Activated T-helper 9 cell treated with anti-CD3 and anti-CD28 coated beads, Interleukin-2, amount 50 U/mL, for 16 hours (primary cell): ENCODE measurements at places on chromosomes 12 and 14.

- DNase-seq = no peak
These were observed 9.4 kb downstream of the KRT80 start for GRCh38 chr12:52182384-52182783.

GRCh38 chr12:50198829-50199228 is 31.7 kb upstream of the CERS5 start:
- no peak for DNase-seq

DNA sequence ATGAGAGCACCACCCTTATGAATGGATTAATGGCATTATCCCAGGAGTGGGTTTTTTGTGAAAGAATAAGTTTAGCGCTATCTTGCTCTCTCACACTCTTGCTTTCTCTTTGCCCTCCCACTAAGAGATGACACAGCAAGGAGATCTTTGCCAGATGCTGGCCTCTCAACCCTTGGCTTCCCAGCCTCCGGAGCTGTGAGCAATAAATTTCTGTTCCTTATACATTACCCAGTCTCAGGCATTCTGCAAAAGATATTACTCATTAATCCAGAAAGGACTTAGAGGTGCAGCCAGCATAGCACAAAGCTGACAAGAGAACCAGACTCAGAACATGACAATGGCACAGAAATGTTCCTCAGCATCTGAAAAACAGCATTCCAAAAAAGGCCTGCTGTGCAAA is 190.6 kb downstream of the ITPR2 start:
- no peak for DNase-seq

GRCh38 chr12:92051441-92051840 is 94.2 kb downstream of the BTG1 start:
- DNase-seq = no peak

DNA sequence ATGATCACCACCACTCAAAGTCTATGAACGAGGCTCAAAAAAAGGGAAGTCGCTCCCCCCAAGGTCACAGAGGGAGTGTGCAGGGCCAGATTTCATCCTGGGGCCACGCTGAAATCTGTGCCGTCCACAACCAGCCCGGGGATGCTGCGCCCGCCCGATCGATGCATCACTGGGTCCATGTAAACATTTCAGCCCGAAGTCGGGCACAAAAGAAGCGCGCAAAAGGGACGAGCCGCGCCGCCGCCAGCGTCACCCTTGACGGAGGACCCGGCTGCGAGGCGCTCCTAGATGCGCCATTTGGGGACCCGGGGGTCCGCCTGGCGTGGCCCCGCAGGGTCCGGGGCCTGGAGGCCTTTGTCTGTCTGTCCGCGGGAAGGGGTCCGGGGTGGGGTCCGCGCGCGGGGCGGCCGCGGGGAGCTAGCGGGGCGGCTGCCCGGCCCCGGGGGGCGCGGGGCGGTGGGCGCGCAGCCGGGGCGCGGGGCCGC is 503 bp downstream of the FBXO21 start:
- DNase-seq = peak; percentile 13

- DNase-seq = no peak
These were observed 680.9 kb upstream of the TBX3 start for GRCh38 chr12:115364921-115365320.

GRCh38 chr12:51359851-51360250 is 13.4 kb upstream of the CELA1 start:
- no peak for DNase-seq

GRCh38 chr12:99388671-99389195 is 258.8 kb upstream of the GARIN6 start:
- no peak for DNase-seq

DNA sequence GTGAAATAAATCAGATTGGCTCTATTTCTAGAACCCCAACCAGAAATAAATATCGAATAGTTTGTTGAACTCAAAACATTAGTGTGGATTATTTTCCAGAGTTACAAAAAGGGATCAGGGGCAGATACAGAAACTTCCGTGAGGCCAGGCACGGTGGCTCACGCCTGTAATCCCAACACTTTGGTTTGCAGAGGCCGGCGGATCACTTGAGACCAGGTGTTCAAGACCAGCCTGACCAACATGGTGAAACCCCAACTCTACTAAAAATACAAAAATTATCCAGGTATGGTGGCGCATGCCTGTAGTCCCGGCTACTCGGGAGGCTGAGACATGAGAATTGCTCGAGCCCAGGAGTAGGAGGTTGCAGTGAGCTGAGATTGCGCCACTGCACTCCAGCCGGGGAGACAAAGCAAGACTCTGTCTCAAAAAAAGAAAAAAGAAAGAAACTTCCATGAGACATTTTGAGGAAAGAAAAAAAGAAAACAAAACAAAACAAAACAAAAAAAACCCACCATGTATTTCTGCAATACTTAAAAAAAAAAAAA is 2.1 kb downstream of the FBXO21 start:
- no peak for DNase-seq

- no peak for DNase-seq
These were observed 1.4 kb downstream of the SGPP1 start for GRCh38 chr14:63726499-63726898.

DNA sequence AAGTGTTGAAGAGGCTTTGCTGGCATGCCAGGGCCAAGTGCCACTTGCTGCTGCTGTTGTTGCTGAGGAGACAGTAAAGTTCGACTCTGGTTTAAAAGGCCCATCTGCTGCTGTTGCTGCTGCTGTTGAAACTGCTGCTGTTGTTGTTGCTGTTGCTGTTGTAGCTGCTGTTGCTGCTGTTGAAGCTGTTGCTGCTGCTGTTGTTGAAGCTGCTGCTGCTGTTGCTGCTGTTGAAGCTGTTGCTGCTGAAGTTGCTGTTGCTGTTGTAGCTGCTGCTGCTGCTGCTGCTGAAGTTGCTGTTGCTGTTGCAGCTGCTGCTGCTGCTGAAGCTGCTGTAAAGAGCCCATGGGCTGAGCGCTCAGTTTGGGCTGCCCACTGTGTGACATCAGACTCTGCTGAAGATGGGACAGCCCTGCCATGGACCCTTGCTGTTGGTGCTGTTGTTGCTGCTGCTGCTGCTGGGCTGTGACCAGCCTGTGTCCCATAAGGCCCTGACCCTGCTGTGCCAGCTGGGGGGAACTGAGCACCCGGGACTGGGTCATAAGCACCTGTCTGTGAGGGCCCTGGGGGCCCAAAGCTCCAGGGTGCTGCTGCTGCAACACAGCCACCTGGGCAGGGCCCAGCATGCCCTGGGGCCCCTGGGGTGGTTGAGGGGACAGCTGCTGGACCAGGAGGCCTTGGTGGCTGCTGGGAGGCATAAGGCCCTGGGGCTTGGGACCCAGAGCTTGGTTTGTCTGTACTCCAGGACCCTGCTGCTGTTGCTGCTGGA is 14.3 kb upstream of the PRKAG1 start:
- DNase-seq = no peak

DNA sequence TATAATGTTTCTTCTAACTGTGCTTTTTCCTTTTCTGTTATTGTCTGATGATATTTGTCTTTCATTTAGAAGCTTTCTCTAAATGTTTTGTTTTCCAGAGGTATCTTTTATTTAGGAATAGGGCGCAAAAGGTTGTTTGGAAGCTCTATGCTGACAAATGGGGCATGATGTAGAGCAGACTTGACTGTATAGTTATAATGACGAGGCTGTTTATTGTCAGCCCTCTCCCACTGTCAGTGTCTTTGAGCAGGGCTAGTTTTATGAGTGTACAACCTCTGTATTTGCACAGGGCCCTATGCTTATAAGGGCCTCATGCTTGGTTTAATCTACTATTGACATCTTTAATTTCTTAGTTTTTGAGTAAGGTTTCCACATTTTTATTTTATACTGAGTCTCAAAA is 158.9 kb downstream of the CCDC91 start:
- DNase-seq = no peak

DNA sequence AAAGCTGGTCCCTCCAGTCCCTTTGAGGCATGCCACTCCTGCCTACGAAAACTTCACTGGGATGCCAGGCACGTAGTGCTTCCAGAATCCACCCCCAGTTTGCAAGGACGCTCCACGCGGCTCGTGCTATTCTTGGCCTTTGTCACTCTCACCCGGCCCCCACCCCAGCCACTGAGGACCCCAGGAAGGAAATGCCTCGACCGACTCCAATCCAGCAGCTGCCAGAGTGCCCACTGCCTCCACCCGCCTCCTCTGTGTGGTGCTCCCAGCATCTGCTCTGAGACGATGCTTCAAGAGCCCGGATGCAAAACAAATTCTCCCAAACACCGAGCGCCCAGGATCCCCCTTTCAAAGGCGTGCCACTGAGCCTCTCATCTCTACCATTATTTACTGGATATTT is 123.9 kb downstream of the RFLNA start:
- no peak for DNase-seq

DNA sequence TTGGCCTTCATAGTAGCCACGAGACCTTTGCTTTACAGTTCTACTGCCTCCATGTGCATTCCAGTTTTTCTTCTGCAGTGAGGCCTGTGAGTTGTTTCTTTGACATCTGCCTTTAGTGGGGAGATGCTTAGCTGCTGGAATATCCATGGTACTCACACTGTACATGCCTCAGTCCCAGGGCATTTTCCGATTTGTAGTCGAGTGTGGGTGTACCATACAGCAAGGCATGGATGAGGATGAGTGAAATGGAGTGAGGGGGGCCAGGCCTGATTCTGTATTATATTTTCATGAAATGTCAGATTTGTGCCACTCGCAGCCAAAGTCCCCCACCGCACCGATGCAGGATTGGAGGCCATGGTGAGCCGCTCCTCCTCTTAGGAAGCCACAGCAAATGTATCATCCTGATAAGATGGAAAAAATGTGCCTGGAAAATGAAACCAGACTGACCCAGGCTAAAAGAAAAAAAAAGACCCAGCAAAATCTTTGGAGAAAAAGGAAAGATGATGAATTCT is 173.0 kb downstream of the ADGRD1 start:
- DNase-seq = no peak

DNA sequence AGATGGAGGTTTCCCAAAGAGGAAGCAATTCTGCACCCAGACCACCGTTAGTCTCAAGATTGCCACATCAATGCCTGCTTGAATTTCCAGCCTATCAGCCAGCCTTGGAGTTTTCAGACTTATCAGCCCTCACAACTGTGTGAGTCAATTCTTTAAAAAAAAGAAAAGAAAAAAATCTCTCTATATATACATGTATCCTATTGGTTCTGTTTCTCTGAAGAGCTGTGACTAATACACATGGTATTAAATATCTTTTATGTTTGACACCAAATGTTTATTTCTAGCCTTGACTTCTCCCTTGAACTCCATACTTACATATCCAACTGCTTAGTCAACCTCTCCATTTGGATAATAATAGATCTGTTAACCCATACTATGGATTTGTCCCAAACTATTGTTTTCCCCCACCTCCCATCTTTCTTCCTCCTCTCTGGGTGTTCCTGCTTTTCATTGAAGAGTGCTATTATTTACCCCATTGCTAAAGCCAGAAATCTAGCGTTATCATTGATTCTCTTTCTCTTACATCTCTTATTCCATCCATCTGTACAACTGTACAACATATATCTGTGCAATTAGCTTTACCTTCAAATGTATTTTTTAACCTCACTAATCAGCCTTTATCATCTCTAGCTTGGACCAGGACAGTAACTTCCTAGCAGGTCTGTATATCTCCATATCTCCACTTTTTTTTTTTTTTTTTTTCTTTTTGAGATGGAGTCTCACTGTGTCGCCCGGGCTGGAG is 22.7 kb upstream of the EID3 start:
- no peak for DNase-seq

DNA sequence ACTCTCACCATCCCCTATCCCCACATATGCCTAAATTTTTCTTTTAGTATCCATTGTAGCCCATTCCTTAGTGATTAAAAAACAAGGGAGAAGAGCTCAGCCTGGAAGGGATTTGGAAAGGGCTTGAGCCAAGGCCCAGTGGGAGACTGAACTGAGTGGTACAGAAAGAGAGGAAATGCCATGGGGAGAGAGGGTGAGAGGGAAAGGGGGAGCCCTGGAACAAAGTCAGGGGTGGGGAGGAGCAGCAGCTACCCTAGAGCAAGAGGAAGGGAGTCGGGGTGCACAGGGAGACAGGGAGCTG is 2.6 kb upstream of the ATN1 start:
- DNase-seq = no peak

GRCh38 chr12:50102646-50103309 is 1.0 kb upstream of the GPD1 start:
- DNase-seq = no peak

GRCh38 chr14:76245097-76245496 is 93.4 kb downstream of the GPATCH2L start:
- no peak for DNase-seq

GRCh38 chr12:128111333-128111732 is 155.6 kb upstream of the TMEM132C start:
- no peak for DNase-seq

GRCh38 chr14:61591862-61592261 is 103.5 kb upstream of the HIF1A start:
- no peak for DNase-seq

- DNase-seq = no peak
These were observed 40.6 kb downstream of the LTBP2 start for GRCh38 chr14:74571441-74571841.

DNA sequence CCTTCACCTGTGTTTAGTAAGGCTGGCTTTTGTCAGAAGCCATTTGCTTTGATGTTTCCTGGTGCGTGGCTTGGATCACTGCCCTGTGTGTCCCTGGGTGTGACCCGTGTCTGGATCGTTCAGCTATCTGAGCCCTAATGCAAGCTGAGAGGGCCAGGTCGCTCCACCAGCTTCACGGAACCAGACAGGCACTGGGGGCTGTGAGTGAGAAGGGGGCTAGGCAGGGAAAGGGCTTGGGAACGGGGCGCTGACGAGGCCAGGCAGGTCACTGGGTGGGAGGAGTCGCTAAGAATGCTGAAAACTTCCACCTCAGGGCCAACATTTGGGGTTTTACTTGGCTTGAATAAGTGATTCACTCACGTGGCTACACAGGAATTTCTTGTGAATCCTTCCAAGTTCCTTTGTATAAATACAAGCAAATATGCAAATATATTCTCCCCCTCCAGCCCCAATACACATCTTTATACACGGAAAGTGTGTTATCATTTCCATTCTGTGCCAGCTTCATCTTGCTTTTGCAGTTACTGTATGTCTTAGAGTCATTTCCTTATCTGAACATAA is 24.2 kb upstream of the MMP17 start:
- no peak for DNase-seq

DNA sequence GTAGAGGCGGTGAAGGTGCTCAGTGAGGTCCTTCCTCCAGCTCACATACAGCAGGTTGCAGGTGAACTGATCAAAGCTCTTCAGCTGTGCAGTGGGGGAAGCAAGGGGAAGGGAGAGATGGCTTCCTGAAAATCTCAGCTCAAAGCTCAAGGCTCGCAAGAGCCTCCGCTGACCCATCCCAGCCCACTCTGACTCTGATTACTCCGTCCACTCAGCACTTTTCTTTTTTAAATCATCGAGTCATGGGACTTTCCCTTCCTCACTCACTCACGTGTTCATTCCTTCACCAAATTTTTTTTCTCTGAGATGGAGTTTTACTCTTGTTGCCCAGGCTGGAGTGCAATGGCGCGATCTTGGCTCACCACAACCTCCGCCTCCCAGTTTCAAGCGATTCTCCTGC is 4.7 kb downstream of the ABCD4 start:
- DNase-seq = no peak
